ENCODE measurements at places on chromosomes 2 and 18.

DNA sequence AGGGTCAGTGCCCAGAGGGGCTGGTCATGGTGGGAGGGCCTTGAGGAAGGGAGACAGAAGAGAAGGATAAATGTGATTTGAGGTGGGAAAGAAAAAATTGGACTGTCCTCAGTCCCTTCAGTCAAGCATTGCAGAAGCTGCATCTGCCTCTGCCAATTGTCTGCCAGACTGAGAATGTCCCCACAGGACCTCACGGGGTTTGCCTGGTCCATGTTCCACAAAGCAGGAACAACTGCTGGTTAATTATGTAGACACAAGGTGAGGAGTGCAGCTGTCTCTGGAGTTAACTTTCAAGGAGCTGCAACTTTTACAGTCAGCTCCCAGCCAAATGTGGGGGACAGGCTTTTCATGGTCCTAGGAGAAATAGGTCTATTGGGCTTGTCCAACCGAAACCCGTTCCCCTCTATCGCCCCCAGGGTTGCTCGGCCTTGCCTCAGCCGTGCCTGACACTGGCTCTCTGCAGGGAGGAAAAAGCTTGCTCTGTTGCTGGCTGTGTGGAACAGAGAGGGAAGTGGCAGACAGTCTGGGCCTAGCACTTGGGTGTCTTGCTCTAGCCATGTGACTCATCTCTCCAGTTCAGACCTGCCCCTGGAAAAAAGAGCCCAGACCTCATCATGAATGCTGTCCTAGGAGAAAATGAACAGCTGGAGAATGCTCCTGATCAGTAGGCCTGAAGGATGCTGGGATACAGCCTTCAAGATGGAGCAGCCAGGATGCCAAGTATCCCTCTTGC is 31.1 kb upstream of the PAX8 start:
- DNase-seq: no peak

- DNase-seq: no peak
These were observed 72.7 kb downstream of the CABLES1 start for GRCh38 chr18:23207994-23208393.

DNA sequence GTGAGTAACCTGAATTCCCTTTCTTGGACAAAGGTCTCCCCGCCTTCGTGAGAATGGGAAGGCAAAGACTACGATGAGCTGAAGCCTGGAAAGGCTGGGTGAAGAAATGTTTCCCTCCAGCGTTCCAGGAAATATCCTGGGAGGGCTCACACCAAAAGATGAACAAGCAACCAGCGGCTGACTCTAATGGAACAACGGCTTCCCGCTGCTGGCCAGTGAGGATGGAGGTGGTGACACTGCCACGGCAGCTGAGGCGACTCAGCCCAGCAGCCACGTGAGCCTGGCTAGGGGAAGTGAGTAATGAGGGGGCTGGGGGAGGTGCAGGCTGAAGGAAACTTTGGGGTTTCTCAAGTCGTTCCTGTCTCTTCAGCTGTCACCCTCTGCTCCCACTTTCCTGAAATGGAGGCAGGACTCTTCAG is 105.0 kb upstream of the SMAD7 start:
- DNase-seq: no peak

GRCh38 chr18:61770279-61770678 is 122.5 kb downstream of the RNF152 start:
- DNase-seq: no peak

- no peak for DNase-seq
These were observed 26.7 kb downstream of the RAB1A start for GRCh38 chr2:65103013-65103715.

- DNase-seq: no peak
These were observed 342.5 kb upstream of the CRIM1 start for GRCh38 chr2:36013064-36013463.

GRCh38 chr2:17736989-17737388 is 16.6 kb downstream of the SMC6 start:
- no peak for DNase-seq

- no peak for DNase-seq
These were observed 1.7 kb downstream of the MYCN start for GRCh38 chr2:15941871-15942710.

DNA sequence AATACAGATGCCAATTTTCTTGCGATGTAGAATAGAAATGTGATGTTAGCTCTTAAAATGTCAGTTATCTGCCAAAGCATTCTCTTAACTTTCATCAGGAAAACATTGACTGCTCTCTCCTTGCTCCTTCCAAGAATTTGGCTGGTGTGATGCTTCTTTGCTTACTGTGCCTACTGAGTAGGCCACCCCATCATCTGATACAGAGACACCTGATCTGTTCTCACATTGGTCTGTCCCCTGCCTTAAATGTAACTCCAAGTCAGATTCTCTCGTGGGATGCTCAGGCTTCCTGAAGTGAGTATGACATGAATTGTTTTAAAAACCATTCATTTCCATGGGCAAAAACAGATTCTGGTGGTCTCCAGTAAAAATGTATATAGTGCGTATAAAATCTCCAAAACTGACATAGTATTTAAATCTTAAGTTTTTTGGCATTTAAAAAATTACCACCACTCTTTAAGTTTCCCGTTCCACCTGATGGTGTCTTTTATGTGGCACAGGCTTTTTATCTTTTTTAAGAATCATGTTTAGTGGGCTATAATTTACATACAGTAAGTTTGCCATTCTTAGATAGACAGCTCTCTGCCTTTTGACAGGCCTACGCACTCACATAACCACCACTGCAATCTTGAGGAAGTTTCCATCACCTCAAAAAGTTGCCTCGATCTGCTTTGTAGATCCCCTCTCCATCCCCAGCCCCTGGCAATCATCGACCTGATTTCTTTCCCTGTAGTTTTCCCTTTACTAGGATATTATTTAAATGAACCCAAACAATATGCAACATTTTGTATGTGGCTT is 36.6 kb downstream of the UBE2F start:
- no peak for DNase-seq

GRCh38 chr2:206020171-206020570 is 65.8 kb downstream of the INO80D start:
- DNase-seq: no peak

GRCh38 chr2:136013955-136014354 is 28.5 kb upstream of the DARS1 start:
- DNase-seq: no peak

- DNase-seq: no peak
These were observed 244.8 kb upstream of the NCKAP5 start for GRCh38 chr2:133812826-133813617.

GRCh38 chr2:227460833-227461232 is 11.1 kb upstream of the AGFG1 start:
- DNase-seq: no peak

DNA sequence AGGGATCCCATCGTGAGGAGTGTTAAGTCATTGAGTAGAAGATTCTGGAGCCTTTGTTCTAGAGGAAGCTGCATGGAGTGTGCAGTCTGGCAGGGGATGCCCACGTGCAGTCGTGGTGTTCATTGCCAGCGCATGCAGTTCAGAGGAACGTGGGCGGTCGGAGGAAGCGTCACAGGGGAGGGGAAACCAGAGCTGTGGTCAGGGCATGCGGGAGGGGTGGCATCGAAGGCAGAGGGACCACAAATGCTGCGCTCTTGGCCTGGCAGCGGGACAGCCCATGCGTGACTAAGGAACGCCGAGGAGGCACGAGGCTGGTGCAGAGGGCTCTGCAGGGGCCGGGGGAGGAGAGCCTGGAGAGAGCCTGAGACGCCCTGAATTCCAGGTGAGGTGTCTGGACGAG is 141.1 kb downstream of the KLHL29 start:
- no peak for DNase-seq

DNA sequence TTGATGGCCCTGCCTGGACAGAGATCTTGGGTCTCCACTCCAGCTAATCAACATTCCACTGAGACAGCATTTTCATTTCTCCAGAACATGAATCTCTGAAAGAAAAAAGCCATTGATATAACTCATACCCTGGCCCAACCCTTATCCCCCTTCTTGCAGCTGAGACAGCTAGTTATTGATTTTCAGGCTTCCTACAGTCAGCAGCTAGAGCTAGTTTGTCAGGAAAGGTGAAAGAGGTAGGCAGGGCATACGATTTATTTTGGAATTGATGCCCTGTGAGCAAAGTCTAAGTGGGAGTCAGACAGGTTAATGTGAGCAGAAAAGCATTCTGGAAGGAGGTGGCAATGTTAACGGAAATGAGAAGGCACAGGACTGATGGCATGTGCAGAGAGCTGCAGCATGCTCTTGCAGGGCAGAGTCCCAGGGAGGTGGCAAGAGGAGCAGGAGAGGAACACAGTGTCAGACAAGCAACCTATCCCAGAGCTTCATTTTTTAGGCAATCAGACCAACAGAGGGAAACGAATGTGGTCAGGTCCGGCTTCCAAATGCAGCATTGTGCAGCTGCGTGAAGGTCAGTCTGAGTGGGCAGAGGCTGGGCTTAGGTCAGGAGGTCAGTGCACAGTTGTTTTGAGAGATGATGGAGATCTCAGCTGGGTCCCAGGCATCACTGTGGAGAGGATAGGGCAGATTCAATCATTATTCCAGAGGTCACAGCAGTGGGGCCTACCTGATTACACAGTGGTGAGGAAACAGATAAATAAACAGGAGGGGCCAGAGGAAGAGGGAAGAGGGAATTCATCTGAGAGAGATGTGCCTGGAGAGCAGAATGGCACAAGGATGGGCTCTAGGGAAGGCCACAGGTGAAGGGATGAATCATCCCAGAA is 134.8 kb downstream of the CMPK2 start:
- DNase-seq: no peak

DNA sequence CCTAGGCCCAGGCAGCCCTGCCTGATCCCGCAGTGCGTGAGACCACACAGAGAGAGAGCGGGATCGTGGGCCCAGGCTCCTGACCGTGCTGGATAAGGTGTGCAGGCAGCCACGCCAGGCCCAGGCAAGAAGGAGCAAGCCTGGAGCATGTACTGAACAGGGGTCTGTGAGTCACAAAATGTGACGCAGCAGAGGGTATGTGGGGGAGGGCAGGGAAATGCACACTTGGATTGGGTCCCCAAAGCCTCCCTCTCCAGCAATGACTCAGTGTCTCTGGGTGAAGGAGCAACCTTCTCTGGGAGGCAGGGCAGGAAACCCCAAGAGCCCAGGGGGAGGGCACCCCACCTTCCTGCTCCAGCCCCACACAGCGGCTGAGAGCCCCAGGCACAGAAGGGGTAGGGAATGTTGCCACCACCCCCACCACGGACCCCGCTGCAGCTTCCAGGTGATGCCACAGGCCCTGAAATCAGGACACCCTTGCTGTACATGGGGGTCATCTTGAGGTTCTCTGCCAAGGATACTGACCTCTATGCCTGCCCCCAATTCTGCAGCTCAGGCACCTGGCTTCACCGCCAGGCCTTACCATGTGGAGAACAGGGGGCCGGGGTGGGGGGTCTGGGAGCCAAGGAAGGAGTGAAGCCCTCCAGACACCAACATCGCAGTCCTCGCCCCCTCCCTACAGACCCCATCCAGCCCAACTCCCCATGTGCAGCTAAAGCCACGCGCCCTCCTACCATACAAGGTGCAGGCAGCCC is 1.3 kb upstream of the GPC1 start:
- DNase-seq: no peak

DNA sequence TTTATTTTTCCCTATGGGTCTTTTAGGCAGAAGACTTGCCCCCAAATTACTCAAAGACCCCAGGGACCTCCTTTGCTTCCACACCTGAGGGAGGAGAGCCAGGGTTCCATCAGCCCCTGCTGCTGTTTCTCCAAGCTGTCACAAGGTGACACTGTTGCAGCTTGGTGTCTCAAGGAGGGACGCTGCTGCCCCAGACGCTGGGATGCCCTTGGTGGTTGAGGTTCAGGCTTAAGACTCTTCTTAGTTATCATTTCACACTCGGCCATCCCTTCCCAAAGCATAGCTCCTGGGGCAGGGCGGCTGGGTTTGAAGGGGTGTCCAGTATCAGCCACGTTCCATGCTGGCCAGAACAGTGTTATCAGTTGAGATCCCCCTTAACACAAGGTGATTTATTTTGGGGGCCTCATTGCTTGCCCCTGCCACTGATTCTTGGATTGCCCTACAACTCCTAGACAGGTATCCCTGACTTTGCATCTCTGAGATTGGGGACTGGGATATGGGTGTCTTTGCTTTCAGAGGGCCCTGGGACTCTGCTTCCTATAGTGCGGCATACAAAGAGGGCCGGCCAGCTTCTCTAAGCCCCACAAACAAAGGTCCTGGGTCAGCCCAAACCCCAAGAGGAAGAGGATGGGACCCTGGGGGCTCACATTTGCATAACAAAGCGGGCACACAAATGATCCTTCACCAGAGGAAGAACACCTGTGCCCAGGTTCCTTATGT is 22.7 kb downstream of the GPR55 start:
- DNase-seq: no peak

- no peak for DNase-seq
These were observed 787.9 kb downstream of the CPS1 start for GRCh38 chr2:211344289-211344688.

DNA sequence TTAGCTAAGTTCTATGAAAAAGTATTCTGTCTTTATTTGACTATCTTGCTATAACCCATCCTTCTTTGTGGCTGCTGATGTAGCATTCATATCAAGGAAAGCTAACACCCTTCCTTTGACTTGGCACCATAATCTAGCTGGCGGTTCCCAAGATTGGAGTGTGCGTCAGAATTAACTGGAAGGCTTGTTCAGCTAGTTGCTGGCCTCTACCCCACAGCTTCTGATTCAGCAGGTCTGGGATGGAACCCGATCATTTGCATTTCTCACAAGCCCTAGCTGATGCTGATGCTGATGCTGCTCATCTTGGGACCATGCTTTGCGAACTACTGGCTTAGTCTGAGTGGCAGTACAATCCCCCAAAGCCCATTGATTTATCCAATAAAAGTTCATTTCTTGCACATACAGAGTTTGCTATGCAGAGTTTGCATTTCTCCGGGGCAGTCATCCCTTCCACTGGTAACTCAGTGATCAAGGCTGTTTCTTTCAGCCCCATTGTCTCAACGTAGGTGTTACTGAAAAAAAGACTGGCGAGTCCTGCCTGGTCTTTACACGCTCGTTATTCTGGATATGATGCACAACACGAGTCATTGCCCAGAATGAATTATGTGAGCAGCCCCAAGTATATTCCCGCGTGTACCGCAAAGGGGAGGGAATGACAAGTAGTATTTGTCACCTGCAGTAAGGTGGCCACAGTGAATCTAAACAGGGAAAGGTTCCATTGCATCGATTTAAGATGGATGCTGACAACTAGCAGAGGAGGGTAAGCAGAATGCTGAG is 96.5 kb downstream of the ZNF532 start:
- DNase-seq: no peak

DNA sequence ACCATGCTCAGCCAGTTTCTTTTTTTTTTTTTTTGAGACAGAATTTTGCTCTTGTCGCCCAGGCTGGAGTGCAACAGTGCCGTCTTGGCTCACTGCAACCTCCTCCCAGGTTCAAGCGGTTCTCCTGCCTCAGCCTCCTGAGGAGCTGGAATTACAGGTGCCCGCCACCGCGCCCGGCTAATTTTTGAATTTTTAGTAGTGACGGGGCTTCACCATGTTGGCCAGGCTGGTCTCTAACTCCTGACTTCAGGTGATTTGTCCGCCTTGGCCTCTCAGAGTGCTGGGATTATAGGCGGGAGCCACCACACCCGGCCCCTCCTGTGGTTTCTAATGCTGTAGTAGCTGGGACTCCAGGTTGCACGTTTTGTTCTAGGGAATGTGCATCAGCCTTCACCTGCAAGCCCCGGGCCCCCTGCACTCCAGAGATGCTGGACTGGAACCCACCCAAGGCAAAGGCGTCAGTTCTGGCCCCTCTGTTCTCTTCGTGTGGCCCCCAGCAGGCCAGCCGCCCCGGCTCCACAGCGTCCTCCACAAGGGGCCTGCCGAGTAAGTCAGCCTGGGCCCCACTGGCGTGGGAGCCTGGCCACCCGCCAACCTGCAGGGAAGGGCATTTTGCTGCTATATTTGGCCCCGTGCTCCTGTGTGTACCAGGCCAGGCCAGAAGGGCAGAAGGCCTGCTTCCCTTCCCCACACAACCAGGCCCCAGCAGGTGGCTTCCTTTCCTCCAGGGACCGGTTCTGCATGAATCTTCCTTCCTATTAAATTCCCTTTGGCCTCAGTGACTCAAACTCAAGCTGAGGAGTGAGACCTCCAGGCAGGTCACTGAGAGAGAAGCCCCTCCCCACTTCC is 25.7 kb upstream of the B3GNT7 start:
- DNase-seq: no peak

Data from stimulated activated CD4-positive, alpha-beta T cell treated with anti-CD3 and anti-CD28 coated beads, TNF-alpha, amount 100 ng/mL, for 1 hour (primary cell).